ENCODE measurements at places on chromosomes 2 and 18. TPM values are rescaled to one million over a fixed set of nuclear protein-coding genes. Genes with fewer than 3 reads are reported as not detected.

Gene OR6B2
- total RNA-seq = not detected

Gene AMER3
- 0.52 TPM for total RNA-seq

Gene CGREF1
- total RNA-seq = 1.5 TPM

Gene CLIP4
- 8.3 TPM for total RNA-seq

Gene AFF3
- total RNA-seq = 5.2 TPM

Gene IMP4
- 52.7 TPM for total RNA-seq

Gene SLC8A1
- total RNA-seq = 17.0 TPM

Data from mucosa of descending colon (tissue), 3 donors.